ENCODE measurements at places on chromosomes 6 and 20. TPM values are rescaled to one million over a fixed set of nuclear protein-coding genes. Genes with fewer than 3 reads are reported as not detected.

Gene SSTR4
- not detected for total RNA-seq

Gene WFDC10B
- not detected for total RNA-seq

Gene C20orf202
- total RNA-seq: 0.13 TPM

Gene ROS1
- not detected for total RNA-seq

- DNase-seq: no peak
Measured at GRCh38 chr6:156697225-156697830, 79.8 kb upstream of the ARID1B start.

- no peak for DNase-seq
Measured at GRCh38 chr20:16205507-16205906, 367.7 kb downstream of the KIF16B start.

DNA sequence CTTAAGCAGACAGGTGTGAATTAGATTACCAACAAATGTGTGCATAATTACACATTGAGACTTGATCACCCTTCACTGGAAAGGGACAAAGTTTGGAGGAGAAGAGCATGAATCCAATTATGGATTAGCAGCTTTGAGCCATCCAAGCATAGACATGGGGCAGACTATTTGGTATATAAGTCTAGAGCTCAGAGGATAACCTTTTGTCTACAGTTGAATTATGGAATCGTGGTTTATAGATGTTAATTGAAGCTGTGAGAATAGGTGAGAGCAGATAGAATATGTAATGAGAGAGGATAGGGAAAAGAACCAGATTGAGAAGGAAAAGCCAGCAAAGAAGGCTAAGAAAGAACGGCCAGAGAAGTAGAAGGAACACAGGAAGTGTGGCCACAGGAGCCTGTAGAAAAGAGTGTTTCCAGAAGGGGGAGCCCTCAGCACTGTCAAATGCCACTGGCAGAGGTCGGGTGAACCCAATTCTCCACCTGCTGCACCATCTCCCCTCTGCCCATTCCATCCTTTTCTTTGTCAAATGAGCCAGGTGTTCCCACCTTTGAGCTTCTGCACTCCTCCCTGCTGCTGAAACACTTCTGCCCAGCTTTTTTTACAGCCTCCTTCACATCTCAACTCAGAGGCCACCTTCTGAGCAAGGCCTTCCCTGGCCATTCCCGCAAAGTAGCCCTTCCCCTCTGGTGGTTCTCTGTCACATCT lies 7.3 kb downstream of the DNTTIP1 start:
- peak; percentile 79 for DNase-seq

GRCh38 chr6:42118162-42119001 lies 24.0 kb downstream of the C6orf132 start:
- no peak for DNase-seq

DNA sequence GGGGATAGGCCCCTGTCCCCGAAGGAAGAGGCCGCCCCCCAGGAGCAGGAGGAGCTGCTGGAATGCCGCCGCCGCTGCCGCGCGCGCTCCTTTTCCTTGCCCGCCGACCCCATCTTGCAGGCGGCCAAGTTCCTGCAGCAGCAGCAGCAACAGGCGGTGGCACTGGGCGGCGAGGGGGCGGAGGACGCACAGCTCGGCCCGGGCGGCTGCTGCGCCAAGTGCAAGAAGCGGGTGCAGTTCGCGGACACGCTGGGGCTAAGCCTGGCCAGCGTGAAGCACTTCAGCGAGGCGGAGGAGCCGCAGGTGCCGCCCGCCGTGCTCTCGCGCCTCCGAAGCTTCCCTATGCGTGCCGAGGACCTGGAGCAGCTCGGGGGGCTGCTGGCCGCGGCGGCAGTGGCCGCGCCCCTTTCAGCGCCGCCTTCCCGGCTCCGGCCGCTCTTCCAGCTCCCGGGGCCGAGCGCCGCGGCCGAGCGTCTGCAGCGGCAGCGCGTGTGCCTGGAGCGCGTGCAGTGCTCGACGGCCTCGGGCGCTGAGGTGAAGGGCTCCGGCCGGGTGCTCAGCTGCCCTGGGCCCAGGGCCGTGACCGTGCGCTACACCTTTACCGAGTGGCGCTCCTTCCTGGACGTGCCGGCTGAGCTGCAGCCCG lies 630 bp downstream of the PPP1R3G start:
- DNase-seq: peak; percentile 65

GRCh38 chr6:41763470-41763869 lies 16.2 kb downstream of the FRS3 start:
- DNase-seq: no peak

All from H9 (cell line).